ENCODE measurements at places on chromosomes 12 and 14. TPM values are rescaled to one million over a fixed set of nuclear protein-coding genes. Genes with fewer than 3 reads are reported as not detected.

DNA sequence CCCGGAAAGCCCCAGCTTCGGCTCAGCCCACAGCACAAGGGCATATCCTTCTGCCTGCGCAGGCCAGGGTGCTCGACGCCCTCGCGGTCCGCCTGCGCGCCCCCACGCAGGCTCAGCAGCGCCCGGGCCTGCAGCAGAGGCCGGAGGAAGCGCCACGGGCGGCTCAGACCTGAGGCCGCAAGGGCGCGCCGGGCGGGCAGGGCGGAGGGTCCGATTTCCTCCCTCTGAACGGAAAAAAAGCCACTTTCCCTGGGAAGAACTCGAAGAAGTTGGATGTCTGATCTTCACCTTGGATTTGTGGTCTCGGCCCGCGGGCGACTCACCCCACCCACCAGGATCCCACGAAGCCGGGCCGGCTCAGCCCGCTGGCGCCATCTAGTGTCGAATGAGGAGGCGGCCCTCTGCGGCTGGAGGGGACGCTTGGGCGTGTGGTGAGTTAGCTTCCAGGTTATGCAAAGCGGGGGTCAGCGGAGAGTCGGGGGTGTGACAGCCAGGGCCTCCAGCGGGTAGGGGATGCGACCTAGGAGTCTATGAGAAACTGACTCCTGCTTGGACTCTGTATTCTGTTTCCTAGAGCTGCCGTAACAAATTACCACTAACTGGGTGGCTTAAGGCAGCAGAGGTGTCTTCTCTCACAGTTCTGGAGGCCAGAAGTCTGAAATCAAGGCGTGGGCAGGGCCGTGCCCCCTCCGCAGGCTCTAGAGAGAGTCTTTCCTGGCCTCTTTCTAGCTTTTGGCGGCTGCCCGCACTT is 40.0 kb upstream of the SRSF5 start:
- DNase-seq, result peak; percentile 75

DNA sequence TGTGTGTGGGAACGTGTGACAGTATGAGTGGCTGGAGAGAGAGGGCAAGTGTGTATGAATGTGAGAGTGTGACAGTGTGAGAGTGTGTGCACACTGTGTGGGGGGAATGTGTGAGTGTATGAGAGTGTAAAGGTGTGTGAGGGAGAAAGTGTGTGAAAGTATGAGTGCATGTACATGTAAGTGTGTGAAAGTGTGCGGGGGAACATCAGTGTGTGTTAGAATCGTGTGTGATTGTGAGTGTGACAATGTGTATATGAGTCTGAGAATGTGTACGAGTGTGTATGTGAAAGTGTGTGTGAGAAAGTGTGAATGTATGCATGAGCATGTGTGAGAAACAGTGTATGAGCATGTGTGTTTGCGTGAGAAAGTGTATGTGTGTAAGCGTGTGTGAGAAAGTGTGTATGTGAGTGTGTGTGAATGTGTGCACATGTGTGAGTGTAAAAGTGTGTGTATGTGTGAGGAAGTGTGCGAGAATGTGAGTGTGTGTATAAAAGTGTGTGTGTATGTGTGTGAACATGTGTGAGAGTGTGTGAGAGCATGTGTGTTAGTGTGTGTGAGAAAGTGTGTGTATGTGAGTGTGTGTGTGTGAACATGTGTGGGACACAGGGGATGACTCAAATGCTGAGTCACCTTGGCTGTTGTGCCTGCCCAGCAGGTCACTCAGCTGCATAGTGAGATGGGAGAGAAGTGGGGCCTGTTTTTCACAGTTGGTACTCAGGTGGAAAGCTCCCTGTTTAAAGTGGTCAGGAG is 220.5 kb upstream of the TBX3 start:
- DNase-seq, result peak; percentile 57

GRCh38 chr14:95452176-95452892 is 64.1 kb downstream of the SYNE3 start:
- DNase-seq, result no peak

DNA sequence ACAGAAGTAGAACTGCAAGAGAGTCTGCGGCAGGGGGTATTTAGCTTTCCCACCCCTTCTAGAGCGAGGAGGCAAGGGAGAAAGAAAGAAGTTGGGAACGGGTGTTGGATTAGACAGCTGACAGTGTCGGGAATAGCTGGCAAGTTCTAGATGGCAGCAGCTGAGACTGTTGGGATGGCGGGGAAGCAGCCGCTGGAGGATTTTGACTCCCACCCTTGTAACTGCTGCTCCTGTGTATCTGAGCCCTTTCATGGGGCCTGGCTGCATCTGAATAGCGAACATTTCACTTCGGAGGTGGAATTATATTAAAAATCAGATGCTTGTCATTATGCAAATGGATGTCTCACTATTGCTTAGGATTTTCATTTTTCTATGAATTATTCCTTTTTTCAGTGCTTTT is 104.6 kb downstream of the AACS start:
- no peak for DNase-seq

GRCh38 chr14:59308673-59309072 is 120.2 kb downstream of the DAAM1 start:
- DNase-seq, result peak; percentile 70

- DNase-seq, result peak; percentile 83
Measured at GRCh38 chr12:53543539-53543938, 36.3 kb upstream of the NPFF start.

DNA sequence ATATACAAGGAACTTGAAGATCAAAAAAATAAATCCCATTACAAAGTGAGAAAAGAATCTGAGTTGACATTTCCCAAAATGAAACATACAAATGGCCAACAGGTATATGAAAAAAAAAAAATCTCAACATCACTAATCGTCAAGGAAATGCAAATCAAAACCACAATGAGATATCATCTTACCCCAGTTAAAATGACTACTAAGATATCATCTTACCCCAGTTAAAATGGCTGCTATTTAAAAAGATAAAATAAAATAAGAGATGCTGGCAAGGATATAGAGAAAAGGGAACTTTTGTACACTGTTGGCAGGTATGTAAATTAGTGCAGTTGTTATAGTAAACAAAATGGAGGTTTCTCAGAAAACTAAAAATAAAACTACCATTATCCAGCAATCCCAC is 44.4 kb downstream of the PLEKHG7 start:
- DNase-seq, result no peak

DNA sequence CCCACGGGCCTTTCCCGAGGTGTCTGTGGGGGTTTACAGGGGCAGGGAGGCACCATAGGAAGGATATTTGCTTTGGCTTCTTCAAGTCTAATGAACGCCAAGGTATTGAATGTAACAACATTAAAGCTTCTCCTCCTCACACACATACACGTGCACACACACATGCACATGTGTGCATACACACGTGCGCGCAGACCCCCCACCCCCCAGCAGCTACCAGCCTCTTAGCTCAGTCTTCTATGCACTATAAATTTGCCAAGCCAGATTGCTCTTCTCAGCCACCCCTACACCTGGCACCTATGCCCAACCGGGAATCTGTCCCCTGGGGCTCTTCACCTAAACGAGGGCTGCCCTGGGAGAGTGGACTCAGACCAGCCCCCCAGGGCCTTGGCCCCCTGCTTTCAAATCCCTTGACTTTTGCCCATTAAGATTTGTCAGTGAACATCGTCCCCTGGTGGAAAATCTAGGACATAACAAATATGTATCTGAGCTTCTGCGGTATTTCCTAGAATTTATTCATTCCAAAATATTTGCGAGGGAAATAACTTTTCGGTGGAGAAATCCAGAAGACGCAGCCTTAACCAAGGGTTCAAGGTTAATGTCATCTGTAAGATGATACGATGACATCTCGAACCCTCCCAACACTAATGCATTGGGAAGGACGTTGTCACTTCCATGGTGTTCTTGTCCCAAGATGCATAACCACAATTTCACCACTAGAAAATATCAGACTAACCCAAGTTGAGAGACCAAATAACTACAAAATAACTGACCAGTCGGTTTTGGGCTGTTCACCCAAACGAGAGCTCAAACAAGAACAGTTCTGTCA is 330.4 kb downstream of the MED13L start:
- DNase-seq, result no peak

The CLEC1B gene
- not detected for total RNA-seq

The SLCO1B1 gene
- not detected for total RNA-seq
